Hair follicular keratinocyte (primary cell): ENCODE measurements at places on chromosomes 13 and 19. TPM values are rescaled to one million over a fixed set of nuclear protein-coding genes. Genes with fewer than 3 reads are reported as not detected.

The C19orf73 gene
- 4.1 and 5.4 TPM in 2 replicates for total RNA-seq

The ATP8B3 gene
- total RNA-seq: 0.49 and 1.6 TPM in 2 replicates

The CEACAM19 gene
- 0.38 and 2.5 TPM in 2 replicates for total RNA-seq

The HPN gene
- total RNA-seq: 1.0 and 2.7 TPM in 2 replicates

The ZNF544 gene
- total RNA-seq: 49.7 and 57.3 TPM in 2 replicates

The EXOC3L2 gene
- 0.38 and 2.0 TPM in 2 replicates for total RNA-seq

The PRRG2 gene
- total RNA-seq: 5.7 and 8.2 TPM in 2 replicates

The ERFL gene
- not detected in 2 replicates for total RNA-seq
